ENCODE measurements at places on chromosomes 4 and X.

DNA sequence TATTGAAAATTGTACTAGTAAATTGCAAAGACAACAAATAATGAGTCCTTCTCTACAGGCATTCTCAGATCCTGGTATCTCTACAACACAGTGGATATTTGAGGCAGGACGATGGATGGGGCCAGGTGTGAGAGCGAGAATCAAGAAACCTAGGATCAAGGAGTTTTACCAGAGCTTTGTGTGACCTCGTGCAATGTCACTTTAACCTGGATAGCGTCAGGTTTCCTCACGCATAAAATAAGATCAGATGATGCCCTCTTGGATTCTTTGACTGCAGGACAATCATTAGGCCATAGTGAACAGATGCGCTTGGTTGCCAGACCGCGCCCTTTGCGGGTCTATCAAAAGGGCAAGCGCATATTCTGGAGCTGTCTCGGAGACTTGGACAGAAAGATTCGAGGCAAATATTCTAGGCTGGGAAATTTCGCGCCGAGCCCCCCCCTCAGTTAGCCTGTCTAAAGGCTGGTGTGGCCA, 66.6 kb downstream of the FBXO8 start:
- no peak for DNase-seq

DNA sequence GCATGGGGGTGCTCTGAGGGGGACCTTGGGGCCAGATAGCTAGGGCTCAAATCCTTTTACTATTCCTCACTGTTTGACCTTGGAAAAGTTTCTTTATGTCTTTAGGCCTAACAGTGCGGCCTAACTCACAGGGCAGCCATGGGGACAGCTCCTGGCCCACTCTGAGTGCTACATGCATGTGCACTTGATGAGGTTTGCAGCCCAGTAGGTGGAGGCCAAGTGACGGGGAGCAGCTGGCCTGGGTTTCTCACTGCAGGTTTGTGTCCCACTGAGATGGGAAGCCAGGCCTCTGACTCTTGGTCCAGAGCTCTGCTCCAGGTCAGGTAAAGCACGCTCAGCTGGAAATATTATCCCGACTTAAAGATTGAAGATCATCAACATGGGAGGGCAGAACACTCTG, 102.8 kb downstream of the SLC2A9 start:
- DNase-seq, result no peak

DNA sequence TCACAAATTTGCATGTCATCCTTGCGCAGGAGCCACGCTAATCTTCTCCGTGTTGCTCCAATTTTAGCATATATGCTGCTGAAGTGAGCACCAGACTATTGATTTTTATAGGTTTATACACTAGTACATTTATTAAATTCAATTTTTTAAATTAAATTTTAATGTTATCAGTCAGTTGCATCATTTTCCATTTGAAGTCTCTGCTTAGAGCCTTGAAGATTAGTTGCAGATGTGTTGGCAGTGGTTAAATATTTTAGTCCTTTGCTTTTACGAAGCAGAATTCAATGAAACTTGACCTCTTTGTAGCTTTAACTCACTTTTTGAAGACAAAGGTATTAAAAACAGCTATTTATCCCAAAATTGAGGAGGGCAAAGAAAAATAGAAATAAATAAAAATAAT, 16.5 kb downstream of the TRAPPC11 start:
- DNase-seq, result no peak

DNA sequence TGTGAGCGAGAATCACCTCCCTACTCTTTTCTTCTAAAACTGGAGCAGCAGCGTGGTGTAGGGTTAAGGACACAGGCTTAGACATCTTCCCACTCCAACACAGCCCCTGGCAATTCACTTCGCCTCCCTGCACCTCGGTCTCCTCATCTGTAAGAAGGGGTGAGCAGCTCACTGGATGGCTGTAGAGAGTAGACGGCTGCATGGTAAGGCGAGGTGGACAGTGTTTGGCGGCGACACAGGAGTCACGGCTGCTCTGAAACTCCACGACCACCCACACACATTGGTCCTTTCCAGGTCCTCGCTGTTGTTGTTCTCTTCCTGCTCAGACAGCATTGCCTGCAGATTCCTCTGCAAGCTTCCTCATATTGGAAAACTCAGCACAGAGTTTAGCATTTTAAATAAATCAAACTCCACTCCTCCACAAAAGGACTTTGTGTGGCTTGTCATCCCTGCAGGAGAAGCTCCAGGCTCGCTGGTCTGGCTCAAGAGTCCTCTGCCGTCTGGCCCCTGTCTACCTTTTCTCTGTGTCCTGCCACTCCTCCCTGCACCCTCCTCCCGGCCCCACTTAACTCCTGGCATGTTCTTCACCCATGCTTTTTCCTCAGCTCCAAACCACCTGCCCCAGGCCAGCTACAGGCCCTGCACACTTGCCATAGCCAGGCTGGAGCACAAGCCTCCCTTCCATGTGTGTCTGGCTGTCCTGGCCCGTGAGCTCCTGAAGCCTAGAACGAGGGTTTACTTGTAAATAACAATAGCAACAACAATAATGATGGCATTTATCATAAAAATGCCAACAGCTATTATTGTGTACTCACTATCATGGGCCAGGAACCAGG, 41.3 kb upstream of the CRMP1 start:
- no peak for DNase-seq

DNA sequence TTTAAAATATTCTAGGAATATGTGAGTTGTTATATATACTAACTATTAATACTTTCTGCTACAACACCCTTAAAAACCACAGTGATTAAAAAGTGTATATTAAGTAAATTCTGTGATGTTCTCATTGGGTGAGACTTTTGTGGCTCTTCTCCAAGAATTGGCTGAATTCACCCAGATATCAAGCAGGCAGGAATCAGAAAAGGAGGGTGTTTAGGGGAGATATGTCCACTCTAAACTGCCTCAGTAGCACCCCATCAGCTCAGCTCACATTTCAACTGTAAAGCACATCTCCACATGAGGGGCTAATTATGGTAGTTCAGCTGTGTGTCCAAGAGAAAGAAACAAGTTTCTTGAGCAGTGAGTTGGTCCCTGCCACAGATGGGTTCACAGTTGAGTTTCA, 165.0 kb downstream of the GALNTL6 start:
- DNase-seq, result no peak

GRCh38 chrX:101659601-101660063, at the start of gene ARMCX2:
Gene ARMCX2 (minus strand): TSS chrX:101659850. CDS start chrX:101657588, 2,262 bp downstream.
- no peak for DNase-seq

DNA sequence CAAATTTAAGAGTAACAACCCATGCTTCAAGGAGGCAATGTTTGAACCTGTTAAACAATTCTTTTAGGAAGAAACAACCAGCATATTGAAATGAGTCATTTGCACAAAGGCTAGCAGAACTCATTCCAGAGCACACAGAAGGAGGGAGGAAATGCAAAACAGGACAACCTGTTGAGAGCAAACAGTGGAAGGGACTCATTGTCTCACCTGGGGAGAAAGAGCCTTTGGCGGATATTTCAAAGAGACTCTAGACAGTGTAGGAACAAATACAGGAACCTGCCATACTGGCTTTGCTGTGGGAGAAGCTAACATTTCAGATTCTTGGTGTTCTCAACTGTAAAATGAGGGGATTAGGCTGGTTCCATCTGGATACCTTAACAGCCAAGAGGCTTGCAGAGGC, 14.8 kb upstream of the RASGEF1B start:
- DNase-seq, result no peak

DNA sequence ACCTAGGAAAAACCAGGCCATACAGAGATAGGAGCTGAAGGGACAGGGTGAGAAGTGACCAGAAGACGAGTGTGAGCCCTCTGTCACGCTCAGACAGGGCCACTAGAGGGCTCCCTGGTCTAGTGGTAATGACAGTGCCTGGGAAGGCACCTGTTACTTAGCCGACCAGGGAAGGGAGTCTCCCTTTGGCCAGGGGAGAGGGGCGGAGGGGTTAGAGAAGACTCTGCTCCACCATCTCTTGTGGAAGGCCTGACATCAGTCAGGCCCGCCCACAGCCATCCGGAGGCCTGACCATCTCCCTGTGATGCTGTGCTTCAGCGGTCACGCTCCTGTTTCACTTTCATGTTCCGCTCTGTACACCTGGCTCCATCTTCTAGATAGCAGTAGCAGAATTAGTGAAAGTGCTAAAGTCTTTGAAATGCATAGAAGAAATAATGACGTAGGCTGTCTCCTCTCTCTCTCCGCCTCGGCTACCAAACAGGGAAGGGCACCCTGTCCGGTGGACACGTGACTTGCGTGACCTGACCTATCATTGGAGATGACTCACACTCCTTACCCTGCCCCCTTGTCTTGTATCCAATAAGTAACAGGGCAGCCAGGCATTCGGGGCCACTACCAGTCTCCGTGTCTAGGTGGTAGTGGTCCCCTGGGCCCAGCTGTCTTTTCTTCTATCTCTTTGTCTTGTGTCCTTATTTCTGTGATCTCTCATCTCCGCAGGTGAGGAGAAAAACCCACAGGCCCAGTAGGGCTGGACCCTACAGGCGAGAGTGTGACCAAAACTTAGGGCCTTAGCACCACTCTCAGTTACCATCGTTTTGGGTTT, 26.7 kb downstream of the HTT-AS start:
- DNase-seq, result peak; percentile 44

DNA sequence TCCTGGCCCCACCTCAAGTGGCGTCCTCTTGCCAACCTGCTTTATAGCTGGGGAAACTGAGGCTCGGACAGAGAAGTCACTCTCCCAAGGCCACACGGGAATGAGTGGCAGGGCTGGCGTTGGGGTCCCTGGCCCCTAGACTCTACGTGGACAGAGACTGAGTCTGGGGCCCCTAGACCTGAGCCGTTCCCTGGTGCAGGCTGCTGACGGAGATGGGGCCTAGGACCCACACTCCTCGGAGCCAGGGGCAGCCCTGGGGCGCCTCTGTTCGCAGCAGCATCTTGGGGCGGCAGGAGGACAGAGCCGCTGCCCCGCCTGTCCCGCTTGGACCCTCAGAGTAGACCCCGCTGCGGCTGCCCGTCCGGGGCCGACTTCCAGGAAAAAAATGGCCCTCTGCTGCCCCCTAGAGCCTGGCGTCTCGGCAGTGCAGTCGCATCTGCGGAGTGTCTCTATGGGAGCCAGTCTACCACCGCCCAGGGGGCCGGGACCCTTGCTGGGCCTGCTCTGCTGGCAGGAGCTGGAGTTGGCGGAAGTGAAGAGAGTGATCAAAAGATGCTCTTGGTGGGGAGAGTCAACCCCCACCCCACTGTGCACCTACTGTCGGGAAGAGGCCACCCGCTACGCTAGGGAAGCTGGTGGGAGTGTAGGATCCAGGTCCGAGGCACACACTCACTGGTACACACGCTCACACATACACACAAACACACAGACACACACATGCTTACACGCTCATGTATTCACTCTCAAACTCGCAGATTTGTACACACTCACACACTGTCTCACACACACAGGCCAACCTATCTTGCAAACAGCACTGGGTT, 220.1 kb downstream of the AFAP1 start:
- DNase-seq, result peak; percentile 76

DNA sequence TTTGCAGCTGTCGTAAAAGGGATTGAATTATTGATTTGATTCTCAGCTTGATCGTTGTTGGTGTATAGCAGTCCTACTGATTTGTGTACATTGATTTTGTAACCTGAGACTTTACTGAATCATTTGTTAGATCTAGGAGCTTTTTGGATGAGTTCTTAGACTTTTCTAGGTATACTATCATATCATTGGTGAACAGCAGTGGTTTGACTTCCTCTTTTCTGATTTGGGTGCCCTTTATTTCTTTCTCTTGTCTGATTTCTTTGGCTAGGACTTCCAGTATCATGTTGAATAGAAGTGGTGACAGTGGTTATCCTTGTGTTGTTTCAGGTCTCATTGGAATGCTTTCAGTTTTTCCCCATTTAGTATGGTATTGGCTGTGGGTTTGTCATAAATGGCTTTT, 8.4 kb downstream of the APOOL start:
- DNase-seq, result no peak

DNA sequence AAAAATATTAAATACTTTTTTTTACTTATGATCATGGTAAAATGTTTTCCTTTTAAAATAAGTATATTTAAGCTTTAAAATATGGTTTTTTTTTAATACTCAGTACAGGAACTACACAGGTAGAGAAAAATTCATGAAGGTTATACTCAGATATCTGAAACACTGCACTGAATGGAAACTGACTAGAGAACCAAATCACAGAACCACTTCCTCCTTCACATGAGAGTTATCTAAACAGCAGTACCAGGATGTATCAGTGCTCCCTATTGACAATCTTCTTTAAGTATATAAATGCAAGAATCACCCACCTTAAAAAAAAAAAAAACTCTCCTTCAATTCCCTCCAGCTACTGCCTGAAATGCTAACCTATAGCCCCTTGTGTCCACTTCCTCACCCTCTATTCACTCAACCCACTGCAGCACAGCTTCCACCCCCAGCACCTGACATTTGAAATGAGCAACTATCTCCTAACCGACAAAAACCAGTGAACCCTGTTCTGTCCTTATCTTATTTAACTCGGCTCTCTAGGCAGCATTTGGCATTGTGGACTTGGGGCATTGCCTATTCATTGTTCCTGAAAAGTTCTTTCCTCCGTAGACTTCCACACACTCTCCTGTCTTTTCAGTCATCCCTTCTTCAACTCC, 9.1 kb downstream of the SLC7A3 start:
- no peak for DNase-seq

DNA sequence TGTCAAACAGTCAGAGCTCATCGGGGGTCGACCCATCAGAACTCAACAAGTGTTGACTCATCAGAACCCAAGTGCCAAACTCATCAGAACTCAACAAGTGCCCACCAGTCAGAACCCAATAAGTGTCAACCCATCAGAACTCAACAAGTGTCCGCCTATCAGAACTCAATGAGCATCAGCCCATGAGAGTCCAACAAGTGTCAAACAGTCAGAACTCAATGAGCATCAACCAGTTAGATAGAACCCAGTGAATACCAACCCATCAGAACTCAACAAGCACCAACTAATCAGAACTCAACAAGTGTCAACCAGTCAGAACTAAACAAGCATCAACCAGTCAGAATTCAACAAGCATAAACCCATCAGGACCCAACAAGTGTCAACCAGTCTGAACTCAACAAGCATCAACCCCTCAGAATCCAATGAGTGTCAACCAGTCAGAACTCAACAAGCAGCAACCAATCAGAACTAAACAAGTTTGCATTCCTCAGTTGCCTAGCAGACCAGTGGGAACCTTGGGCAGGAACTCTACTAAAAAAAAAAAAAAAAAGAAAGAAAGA, 115.3 kb downstream of the PRKX start:
- no peak for DNase-seq

DNA sequence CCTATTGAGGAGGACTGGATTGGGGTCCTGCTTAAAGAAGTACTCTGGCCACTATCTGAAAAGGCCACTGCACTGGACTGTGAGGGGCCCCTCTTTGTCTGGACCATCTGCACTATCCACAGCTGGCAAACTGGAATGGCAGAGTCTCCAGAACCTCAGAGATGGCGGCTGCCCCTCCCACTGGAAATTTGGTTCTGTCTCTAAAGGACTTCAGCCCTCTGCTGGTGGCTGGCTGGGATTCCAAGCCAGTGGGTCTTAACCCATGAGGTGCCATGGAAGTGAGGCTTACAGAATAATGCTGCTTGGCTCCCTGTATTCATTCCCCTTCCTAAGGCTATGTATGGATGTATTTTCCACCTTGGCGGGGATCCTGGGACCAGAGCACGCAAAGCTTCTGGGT, 41.6 kb upstream of the CYLC1 start:
- no peak for DNase-seq

DNA sequence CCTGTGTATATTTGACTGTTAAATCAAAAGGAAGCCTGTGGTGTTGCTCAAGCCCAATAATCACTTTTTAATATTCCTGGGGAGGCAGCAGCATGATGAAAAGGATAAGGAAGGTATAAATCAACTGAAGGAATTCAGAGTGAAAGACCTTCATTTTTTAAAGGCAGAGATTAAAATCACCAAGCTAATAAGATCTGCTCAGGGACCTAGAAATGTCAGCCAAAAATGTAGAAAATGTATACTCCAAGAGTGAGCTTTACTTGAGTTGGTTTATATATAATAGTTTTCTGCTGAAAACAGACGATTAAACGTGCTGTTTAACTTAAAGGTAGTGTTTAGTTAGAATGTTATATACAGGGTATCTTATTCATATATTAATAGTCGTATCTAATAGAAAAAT, 549.3 kb downstream of the IQCM start:
- no peak for DNase-seq
